ENCODE measurements at places on chromosomes 16 and 17.

GRCh38 chr17:68584581-68585303 lies 16.4 kb downstream of the FAM20A start:
- DNase-seq, result no peak

- DNase-seq, result no peak
Observed at GRCh38 chr17:14762736-14763479, 462.0 kb downstream of the HS3ST3B1 start.

GRCh38 chr16:22092143-22092933 lies at the start of gene VWA3A:
TSS of gene VWA3A (plus strand) at chr16:22092541. CDS start at chr16:22092638, 97 bp downstream.
- DNase-seq, result no peak

- DNase-seq, result peak; percentile 48
Observed at GRCh38 chr16:4115209-4115948, 863 bp downstream of the ADCY9 start.

Data from RKO (cell line).